WERI-Rb-1 (cell line): ENCODE measurements at places on chromosomes 6 and 20.
A peak's percentile ranks its signal among the peaks of the same experiment; 100 is the strongest.

- DNase-seq, result no peak
Observed at GRCh38 chr6:10972196-10972595, 71.9 kb downstream of the ELOVL2 start.

- no peak for DNase-seq
Observed at GRCh38 chr6:30443657-30444450, 45.5 kb upstream of the HLA-E start.

- DNase-seq, result no peak
Observed at GRCh38 chr20:61554617-61555016, 302.6 kb downstream of the CDH4 start.

DNA sequence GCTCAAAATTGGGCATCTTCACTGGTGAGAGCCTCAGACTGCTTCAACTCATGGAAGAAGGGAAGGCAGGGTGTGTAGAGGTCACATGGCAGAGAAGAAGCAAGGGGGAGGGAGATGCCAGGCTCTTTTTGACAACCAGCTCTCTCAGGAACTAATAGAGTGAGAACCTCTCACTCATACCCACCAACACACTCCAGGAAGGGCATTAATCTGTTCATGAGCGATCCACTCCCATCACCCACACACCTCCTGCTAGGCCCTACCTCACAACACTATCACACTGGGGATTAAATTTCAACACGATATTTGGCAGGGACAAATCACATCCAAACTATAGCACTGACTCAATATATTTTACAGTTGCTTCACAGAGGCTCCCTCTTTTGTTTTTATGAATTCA is 2.0 kb downstream of the MSH5 start:
- DNase-seq, result no peak

- DNase-seq, result no peak
Observed at GRCh38 chr6:7021301-7021700, 86.5 kb upstream of the RREB1 start.

GRCh38 chr6:28117386-28118050 is 6.9 kb upstream of the ZSCAN16 start:
- DNase-seq, result no peak

- no peak for DNase-seq
Observed at GRCh38 chr20:62627901-62628612, 14.2 kb upstream of the SLCO4A1 start.

DNA sequence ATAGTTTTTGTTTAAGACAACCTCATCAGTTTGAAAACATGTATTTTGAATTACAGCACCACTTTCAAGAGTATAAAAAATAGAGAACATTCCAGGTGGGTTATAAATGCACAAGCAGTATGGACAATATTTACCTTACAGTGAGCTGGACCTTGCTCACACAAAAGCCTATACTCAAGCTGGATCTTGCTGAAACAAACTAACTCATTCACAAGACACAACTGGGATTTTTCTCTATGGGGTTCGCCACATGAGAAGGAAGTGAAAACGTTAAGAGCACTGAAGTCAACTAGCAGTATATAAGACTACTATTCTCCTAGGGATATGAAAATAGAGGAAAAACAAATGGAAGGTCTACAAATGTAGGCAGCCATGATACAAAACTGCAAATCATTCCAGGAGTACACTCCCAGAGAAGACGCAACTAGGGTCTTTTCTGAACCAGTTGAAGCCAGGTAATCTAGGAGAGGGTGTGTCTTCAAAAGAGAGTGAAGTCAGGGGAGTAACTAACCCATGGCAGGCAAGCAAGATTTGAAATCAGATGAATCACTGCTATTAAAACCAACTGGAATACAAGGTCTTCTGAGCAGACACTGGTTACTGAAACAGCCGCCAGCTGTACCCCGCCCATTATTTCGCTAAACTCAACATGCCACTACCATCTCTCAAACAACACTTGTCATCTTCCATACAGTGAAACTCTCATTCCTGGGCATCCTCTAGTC is 26.5 kb downstream of the STAU1 start:
- no peak for DNase-seq

GRCh38 chr6:46128476-46128875 is 1.3 kb upstream of the ENPP4 start:
- DNase-seq, result no peak

- no peak for DNase-seq
Observed at GRCh38 chr6:169931261-169931660, 179.8 kb downstream of the ERMARD start.

DNA sequence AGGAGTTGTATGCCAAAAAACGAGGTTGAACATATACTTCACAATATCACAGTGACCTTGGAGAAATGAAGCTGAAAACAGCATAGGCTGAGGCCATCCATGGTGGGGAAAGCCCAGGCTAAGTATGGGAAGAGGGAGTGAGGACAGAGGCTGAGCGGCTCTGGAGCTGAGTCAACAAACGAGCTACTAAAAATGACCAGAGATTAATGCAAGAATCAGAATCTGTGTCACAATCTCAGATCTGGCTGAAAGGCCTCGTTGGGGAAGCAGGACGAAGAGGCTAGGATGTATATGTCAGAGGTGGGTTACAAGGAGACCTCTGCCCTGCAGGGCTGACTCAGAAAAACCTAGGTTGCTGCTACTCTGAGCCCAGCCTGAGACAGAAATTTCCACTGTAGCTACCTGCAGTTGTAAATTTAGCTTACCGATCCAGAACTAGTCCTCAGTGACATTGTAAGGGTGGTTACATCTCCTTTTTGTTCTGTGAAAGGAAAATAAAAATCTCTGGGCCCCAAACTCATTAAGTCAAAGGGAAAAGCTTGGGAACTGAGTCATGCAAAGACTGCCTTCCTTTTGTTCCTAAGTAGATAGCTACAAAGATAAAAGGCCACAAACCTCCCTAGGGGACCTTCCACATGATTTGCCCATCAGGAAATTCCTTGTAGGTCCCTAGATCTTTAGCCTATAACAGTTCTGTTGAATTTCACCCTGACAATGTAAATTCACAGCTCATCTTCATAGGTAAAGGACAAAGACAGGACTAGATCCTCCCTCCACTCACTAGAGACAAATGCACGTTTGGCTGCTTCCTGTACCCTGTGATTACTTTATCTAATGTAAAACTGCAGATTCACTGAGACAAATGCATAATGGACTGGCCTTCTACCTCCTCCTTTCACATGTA is 8.5 kb upstream of the TUBB2A start:
- no peak for DNase-seq

DNA sequence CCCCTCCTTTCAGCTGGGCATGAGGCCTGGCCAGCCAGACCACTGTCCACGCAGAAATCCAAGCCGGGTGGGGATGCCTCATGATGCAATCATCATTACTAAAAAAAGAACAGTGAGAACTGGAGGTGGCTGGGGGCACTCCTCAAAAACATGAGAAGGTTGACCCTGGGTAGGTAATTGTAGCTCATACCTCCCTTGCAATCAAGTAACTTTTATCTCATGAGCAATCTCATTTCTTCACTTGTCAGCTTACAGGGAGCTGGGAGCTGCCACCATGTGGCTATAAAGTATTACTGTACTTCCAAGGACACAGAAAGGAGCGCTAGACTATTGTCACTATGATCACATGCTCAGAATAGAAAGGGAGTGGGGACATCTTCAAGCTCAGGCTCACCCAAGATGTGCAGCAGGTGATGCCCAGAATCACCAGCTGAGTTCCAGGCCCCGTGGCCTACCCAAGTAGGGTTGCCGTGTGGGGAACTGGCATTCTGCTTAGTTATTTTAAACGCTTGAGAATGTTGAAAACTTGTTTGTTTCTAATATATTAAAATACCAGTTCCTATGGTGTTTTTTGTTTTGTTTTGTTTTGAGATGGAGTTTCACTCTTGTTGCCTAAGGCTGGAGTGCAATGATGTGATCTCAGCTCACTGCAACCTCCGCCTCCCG is 3.0 kb upstream of the CDH26 start:
- DNase-seq, result peak; percentile 42

DNA sequence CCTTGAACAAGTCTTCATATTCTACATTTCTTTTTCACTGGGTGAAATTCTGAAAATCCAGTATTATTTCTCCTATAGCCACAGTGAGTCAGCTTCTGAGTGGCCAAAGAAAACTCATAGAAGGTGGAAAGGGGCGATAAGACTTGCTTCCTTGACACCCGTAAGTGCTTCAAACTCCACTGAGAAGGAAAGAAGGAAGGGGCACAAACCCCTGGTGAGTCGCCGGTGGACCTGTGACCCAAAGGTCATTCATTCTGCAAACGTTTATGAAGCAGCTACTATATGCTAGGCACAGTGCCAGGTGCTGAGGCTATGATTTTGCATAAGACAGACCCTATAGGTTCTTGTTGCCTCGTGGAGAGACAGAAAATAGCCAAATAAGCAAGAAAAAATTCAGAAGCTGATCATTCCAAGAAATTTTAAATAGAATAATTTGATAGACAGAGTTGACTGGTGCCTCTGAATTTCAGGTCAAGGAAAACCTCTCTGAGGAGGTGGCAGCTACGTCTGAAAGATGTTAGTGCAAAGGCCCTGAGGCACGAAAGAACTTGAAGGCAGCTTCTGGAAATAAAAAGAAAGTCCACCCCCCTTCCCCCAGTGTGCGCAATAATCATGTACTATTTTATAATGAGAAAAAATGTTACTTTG is 118.2 kb downstream of the CD24 start:
- no peak for DNase-seq

GRCh38 chr20:31673435-31673834 is 35.7 kb downstream of the COX4I2 start:
- DNase-seq, result no peak

DNA sequence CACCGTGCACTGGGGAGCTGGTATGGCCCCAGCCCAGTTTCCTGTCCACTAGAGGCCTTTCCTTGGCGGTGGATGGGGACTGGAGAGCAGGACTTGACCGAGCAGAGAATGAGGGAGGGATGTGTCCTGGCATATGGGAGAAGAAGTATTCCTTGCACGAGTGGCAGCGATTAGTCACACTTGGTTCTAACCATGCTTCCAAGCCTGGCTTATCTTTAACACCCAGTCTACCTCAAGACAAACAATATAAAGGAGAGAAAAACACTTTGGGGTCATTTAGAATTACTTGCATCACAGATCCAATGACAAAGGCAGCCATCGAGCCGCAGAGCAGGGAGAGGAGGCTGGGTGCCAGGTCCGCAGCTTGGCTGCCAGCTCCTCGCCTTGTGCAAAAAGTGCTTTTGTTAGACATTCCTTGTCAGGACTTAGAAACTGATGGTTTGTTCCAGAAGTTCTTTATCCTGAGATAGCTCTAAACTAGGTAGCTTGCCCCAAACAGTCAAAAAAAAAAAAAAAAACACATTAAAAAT is 214.9 kb upstream of the GMDS start:
- no peak for DNase-seq

- DNase-seq, result no peak
Observed at GRCh38 chr6:30750379-30750668, 6.0 kb upstream of the IER3 start.
